Stimulated activated memory B cell treated with anti-CD40 and anti-IgM and Interleukin-4, amounts not matched to agents 10 μg/mL and 1 μg/mL and 100 μg/mL, for 72 hours (primary cell): ENCODE measurements at places on chromosomes 2 and 18.
A peak's percentile ranks its signal among the peaks of the same experiment; 100 is the strongest.

GRCh38 chr2:207251022-207251421, 85.3 kb upstream of the KLF7 start:
- no peak for ATAC-seq

GRCh38 chr2:66346231-66346664, 88.7 kb upstream of the MEIS1 start:
- no peak for ATAC-seq

- ATAC-seq = no peak
Measured at GRCh38 chr2:43429369-43429768, 166.5 kb downstream of the THADA start.

DNA sequence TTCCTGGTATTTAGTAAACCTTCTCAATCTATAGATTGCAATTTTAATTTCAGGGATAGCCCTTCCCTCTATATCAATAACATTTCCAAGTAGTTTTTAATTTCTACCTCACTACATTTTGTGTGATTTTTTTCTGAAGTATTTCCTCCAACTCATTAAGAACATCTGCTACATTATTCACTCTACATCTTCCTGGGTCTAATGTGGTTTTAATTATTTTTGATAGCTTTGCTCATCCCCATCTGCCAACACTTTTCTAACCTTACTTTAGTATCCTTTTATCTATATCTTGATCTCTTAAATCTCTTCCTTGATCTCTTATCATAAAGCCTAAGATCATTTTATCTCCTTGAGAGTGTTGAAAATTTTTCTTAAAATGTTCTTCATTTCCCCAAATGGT, 278.3 kb upstream of the CYP26B1 start:
- ATAC-seq = no peak

DNA sequence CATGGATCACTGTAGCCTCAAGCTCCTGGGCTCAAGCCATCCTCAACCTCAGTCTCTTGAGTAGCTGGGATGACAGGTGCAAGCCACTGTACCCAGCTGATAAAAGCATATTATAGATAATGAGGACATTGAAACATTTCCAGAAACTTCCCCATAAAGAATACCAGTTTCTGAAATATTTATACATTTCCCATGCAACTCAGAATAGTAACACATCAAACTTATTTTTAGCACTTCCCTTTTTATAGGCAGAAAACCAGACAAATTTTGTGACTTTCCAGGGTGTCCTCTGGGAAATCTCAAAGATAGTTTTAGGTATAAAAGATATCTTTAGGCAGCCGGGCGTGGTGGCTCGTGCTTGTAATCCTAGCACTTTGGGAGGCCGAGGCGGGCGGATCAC, 25.1 kb upstream of the DPYSL5 start:
- no peak for ATAC-seq

GRCh38 chr18:64100116-64100922, 48.6 kb downstream of the LINC00305 start:
- ATAC-seq = peak; percentile 46

DNA sequence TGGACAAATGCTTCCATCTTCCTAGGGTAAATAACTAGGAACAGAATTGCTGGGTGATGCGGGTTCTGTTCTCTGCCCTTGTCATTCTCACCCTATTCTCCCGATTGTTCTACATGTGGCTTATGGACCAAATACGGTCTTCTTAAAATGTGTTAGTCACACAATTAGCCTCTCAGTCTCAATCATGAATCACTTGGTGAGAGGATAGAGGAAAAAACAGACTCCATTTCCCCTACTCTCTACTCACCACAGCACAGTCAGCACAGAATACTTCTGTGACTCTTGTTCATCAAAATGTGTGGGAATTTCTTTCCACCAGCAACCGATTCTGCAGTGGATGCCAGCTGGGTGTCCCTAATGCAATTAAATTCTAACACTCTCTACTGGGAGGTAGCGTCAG, 125.2 kb downstream of the SH3BP4 start:
- no peak for ATAC-seq

- ATAC-seq = no peak
Measured at GRCh38 chr18:35804377-35804776, 168.1 kb upstream of the RMP24 start.

DNA sequence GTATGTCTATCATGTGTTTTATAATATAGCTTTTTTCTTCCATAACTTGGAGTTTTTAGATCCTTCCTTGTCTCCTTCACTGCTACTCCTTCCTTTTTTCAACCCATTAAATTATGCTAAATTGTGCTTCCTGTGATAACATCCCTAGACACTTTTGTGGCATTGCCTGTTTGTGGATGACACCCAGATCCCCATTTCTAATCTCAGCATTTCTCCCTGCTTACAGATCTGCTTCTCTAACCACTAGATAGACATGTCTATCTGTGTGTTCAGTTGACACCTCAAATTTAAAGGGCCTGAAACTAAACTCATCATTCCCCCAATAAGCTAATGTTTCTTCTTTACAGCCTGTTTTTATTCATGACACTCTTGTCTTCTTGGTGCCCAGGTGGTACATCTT, 244.8 kb downstream of the BABAM2 start:
- no peak for ATAC-seq

- peak; percentile 47 for ATAC-seq
Measured at GRCh38 chr2:193885419-193885818, 1690.7 kb upstream of the TMEFF2 start.

- ATAC-seq = peak; percentile 99
Measured at GRCh38 chr2:62038975-62039771, 133.7 kb downstream of the COMMD1 start.

DNA sequence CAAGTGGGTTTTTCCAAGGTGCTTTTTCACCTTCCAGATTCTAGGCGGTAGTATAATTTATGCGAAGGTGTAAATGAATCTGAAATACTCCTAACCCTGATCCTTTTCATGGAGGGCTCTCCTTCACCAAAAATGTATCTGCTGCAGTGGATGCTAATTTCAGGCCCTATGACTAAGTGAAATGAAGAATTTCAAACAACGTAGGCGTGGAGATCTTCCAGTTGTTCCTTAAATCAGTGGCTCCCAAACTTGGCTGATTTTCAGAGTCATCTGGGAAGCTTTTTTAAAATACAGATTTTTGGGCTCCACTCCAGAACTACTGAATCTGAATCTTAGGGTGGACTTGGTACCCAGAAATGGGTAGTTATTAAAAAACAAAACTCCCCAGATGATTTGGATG, 5.5 kb downstream of the GCKR start:
- ATAC-seq = no peak

- ATAC-seq = no peak
Measured at GRCh38 chr2:19845323-19845920, 56.4 kb downstream of the TTC32 start.

GRCh38 chr2:232293191-232293590, 85.4 kb upstream of the ALPP start:
- ATAC-seq = no peak

GRCh38 chr2:218732761-218733158, 22.1 kb downstream of the TTLL4 start:
- ATAC-seq = no peak

GRCh38 chr2:156189143-156189542, 143.4 kb downstream of the NR4A2 start:
- no peak for ATAC-seq

GRCh38 chr18:6607343-6607742, 122.2 kb upstream of the ARHGAP28 start:
- no peak for ATAC-seq

- no peak for ATAC-seq
Measured at GRCh38 chr2:159073256-159073655, 104.8 kb downstream of the TANC1 start.

- ATAC-seq = no peak
Measured at GRCh38 chr18:55491616-55492015, 96.4 kb downstream of the TCF4 start.

DNA sequence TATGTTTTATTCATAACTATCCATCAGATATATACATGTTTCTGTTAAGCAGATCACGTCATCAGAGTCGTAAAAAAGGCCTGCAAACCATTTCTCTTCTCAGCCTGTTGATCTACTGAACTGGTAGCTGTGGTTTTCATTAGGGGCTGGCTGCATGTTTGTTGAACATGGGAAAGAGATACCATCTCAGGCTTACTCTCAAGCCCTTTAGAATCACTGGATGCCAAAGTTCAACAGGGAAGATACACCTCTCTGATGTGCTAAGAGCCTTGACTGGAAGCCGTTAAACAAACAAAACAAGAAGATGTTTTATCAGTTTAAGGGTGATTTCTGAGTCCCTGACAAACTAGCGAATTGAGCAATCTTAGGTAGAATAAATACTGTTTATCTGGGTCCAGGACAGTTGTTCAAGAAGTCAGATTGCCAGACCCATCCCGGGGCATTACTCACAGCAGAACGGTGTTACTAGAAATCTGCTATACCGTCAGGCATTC, 94.5 kb upstream of the LMAN1 start:
- ATAC-seq = no peak

GRCh38 chr2:215521031-215521430, 85.2 kb upstream of the FN1 start:
- no peak for ATAC-seq

DNA sequence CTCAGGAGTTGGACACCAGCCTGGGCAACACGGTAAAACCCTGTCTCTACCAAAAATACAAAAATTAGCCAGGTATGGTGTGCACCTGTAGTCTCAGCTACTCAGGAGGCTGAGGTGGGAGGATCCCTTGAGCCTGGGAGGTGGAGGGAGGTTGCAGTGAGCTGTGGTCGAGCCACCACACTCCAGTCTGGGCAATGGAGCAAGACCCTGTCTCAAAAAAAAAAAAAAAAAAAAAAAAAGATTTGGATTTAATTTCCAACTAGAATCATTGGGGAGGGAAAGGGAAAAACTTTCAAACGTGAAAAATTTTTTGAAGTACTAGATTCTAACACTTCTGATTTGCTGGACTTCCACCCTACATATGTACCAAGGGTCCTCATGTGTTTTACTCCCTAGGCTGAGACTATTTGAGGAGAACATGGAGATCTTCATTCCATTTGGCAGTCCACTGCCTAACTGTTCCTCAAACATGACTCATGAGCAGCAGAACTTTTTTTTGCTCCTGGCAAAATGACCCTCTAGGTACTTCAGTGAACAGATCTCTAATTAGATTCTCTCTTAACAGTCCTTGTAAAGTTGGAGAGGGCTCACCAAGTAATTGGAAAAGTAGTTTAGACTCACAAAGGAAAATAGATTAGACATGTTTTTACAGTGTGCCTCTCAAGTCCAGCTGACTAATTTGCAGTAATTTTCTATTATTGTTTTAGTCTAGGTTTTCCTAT, 267.6 kb downstream of the METTL4 start:
- no peak for ATAC-seq

GRCh38 chr2:72124376-72124775, 23.3 kb downstream of the CYP26B1 start:
- ATAC-seq = no peak
